Stimulated activated CD4-positive, alpha-beta T cell treated with anti-CD3 and anti-CD28 coated beads, Interleukin-1b, Interleukin-23, amount 100 ng/mL, for 1 hour (primary cell): ENCODE measurements at places on chromosomes 3 and 15.

GRCh38 chr3:66380200-66380932, 120.5 kb downstream of the LRIG1 start:
- no peak for DNase-seq

DNA sequence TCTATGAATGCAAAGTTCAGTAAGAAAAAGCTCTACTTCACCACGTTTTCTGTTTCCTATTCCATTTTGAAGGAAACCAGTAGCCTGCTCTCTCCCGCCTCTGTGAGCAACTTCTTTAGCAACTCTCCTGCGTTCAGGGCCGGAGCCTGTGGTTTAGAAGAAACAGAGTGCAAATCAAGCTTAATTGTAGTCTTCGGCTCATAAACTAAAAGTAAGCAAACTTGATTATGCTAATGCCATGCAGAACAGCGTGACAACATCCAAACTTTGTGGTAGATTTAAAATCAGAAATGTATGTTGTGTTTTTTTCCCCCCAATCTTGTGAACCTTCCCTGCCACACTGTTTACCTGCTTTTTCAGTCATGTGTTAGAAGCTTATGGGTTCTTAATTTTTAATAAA, 87.4 kb downstream of the SEMA6D start:
- no peak for DNase-seq

GRCh38 chr3:127222664-127223063, 29.7 kb downstream of the PRR23E start:
- no peak for DNase-seq

DNA sequence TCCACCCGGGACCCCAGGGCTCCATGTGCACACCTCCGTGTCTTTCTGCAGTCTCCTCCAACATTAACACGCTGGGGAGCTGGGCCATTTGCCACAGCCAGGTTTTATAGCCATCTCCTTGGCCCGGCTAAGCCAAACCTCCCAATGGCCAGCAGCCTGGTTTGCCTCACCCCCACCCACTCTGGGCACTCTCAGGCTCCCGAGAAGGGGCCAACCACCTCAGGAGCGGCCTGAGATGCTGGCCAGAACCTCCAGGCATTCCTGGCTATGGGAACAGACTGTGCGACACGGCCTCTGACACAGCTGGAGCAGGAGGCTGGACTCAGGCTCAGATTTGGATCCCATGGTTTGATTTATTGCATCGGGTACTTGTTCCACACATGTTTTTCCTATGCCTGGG, 289.7 kb downstream of the RPLP1 start:
- no peak for DNase-seq

DNA sequence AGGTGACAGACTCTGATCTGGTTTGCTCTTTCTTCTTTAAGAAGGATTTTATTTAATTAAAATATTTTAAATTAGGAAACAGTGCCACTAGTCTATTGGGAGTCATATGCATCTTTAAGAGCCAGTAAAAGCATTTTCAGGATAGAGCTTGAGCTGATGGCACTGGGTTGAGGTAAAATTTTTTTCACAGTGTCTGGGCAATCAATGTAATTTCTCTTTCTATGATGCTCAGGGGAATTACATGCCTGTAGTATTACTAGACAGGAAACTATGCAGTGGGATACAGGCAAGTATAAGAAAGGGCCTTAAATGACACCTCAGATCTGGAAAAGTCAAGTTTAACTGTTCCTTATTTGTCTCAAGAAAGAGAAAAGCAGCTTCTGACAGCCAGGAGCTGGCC, 76.4 kb downstream of the GAP43 start:
- no peak for DNase-seq

DNA sequence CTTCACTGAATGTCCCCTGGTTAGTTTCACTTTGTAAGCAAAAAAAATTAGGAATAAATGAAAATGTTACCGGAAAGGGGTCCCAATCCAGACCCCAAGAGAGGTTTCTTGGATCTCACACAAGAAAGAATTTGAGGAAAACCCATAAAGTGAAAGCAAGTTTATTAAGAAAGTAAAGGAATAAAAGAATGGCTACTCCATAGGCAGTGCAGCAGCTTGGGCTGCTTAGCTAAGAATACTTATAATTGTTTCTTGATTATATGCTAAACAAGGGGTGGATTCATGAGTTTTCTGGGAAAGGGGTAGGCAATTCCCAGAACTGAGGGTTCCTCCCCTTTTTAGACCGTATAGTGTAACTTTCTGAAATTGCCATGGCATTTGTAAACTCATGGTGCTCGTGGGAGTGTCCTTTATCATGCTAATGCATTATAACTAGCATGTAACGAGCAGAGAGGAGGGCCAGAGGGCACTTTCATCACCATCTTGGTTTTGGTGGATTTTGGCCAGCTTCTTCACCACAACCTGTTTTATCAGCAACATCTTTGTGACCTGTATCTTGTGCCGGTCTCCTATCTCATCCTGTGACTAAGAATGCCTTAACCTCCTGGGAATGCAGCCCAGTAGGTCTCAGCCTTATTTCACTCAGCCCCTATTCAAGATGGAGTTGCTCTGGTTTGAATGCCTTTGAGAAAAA, 41.0 kb upstream of the CMSS1 start:
- DNase-seq, result no peak

GRCh38 chr3:12716605-12717151, 42.4 kb downstream of the TMEM40 start:
- DNase-seq, result no peak

DNA sequence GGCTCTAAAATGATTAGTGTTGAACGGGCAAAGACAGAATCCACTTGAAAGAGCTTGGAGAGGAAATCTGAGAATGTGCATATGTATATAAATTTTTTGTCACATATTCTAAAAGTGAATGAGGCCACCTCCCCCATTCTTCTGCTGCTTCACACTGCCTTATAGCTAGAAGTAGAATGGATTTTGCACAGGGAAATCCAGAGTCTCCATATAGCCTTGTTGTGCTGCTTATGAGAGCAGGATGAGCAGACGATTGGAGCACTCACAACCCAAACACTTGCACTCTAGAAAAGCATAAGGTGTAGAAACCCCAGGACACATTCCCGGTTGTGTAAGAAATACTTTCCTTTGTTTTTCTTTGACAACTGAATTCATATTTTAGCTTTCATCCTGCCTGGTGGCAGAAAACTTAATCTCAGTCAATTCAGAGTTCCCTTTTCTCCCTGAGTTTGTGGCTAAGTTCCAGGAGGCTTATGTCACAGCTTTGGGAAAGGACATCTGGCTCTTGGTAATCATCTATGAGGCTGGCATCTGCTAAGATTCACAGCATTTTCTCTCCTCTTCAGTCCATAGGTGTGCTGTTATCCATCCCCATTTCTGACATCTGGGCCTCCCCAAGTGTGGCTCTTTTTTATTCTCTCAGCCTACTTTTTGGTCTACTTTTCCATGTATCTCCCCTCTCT, 188.4 kb upstream of the PFN2 start:
- DNase-seq, result no peak

- no peak for DNase-seq
Measured at GRCh38 chr15:34714476-34715121, 40.2 kb downstream of the GJD2 start.

DNA sequence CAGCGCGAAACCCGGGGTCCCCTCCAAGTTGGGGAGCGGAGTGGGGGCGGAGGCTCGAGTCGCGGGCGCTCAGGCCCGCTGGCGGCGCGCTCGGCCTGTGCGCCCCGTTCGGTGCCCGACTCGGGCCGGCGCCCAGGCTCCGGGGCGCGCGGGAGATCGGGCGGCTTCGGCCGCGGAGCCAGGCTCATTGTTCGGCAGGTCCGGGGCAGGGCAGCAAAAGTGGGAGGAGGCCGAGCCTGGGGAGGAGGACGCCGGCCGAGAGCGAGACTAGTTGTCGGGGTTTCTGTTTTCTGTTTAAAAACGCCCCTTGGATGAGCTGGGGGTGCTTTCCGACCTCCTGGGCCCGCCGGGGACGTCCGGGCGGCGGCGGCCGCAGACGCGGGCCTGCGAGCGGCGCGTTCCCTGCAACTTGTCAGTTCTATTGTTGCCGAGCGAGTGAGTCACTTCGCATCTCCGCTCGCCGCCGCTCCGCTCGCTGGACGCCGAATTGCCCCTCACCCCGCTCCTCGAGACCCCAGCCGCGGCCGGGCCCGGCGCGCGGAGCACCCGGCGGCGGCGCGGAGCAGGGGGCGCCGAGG, 676 bp downstream of the TCF12 start:
- DNase-seq, result peak; percentile 17

- no peak for DNase-seq
Measured at GRCh38 chr3:126451511-126451910, 24.2 kb downstream of the ZXDC start.

- DNase-seq, result no peak
Measured at GRCh38 chr3:52240886-52241370, 2.0 kb upstream of the TWF2 start.

- DNase-seq, result no peak
Measured at GRCh38 chr3:54625805-54626787, 301.8 kb downstream of the LRTM1 start.

DNA sequence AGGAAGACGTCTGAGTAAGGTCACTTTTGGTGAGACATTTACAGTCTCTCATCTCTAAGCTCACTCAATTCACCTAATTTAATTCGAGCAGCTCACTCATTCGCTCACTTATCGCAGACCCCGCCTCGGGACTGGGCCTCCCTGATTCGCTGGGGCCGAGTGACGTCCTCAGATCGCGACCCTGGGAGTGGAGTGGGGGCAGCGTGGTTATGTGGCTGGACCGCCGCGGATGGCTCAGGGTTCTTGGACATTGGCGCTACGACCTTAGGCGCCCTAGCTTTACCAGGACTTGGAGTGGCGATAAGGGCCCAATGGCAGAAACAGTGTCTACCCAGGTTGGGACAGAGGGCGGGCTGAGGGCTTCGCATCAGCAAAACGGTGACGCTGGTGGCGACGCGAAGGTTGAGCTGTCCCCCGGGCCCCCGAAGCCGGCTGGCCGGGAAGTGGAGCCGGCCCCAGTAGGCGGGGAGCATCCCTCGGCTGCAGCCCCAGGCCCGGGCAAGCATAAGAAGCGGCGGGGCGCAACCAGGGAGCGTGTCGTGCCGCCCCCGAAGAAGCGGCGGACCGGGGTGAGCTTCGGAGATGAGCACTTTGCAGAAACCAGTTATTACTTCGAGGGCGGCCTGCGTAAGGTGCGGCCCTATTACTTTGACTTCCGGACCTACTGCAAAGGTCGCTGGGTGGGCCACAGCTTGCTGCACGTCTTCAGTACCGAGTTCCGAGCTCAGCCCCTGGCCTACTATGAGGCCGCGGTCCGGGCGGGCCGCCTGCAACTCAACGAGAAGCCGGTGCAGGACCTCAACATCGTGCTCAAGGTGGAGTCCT, at the start of gene RPUSD2:
RPUSD2 (plus strand) TSS at position 171 of the 825 bp plus-strand sequence; CDS start at position 210, 39 bp downstream.
- DNase-seq, result peak; percentile 81

DNA sequence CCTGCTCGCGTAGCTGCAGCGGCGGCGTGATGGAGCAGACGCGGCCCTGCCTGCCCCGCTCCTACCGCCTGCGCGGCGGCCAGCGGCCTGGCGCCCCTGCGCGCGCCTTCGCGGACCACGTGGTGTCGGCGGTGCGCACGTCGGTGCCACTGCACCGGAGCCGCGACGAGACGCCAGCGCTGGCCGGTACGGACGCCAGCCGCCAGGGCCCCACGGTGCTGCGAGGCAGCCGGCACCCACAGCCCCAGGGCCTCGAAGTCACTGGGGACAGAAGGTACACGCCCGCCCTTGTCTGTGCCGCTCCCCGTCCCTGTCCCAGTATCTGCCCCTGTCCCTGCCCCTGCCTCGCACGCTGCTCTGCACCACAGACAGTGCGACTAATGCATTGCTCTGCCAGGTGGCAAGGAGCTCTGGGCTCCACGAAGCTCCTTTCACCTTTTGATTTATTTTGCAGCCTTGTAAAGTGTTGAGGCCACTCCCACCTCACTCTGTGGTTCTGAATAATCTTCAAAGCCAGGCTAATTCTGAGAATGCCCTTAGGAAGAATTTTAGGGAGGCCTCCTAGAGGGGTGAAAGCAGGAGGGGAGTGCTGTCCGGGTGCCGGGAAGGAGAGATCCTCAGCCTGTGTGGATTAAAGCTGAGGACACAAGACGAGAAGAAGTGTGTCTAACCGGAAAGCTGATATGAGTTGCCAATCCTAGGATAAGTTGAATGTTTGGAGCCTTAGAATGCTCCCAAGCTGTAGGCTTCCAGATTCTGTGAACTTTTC, 100.0 kb downstream of the THSD4 start:
- DNase-seq, result no peak

- DNase-seq, result no peak
Measured at GRCh38 chr3:62636235-62636826, 238.9 kb downstream of the CADPS start.

GRCh38 chr3:147411238-147411814, 2.2 kb downstream of the ZIC1 start:
- DNase-seq, result no peak

DNA sequence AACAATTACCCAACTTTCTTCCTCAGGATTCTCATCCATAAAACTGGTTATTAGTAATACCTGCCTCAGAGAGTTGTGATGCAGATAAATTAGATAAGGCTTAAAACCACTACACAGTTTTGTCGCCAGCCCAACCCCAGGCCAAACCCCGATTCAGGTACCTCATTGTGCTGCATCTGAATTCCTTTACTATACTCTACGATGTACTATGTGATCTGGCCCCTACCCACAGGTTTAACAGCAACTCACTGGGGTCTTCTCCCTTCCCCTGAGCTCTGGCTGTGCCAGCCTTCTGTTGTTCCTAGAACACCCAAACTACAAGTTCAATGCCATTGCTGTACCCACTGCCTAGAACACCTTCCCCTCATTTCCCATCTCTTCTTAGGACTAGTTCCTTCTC, 64.6 kb downstream of the MYO5A start:
- DNase-seq, result no peak

DNA sequence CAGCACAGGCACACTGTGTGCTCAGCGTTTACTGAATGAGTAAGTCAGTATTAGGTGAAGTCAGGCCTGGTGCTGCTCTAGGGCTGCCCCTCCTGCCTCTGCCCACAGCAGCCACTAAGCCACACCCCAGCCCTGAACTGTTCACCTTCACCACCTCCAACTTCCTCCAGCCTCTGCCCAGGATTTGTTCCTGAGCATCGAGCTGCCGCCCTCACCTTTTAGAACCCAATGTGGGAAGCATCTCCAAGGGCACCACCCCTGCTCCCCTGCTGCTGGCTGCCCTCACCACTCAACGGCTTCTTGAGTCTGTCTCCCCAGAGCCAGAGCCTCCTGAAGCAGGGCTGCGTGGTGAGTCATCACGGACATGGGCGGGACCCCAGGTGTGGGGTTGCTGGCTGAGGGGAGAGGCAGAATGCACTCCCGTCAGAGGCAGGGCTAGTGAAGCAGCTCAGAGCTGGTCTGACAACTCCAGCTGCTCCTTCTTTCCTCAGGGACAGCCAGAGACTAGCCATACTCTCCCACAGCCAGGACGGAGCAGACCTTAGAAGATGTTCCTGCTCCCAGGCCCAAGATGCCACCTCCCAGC, 5.8 kb downstream of the HYAL2 start:
- peak; percentile 37 for DNase-seq

DNA sequence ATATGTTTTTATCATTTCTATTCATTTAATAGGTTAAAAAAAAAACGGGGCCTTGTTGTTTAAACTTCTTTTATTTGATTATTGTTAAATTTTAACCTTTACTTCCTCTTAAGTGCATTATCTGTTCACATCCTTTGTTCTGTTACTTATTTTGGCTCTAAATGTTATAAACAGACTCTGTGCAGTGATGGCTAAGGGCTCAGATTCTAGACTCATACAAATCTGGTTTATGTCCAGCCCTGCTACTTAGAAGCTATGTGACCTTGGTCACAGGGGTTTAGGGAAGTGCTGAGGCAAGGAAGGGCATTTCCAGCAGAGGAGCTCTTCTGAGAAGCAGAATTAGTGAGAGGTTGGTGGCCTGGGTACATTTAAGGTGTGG, 55.3 kb upstream of the VILL start:
- no peak for DNase-seq
